Nucleus accumbens (tissue), 56 donors: ENCODE measurements at places on chromosomes 1 and 21.

- DNase-seq: no peak
These were observed 63.5 kb upstream of the OLIG2 start for GRCh38 chr21:32962268-32962667.

DNA sequence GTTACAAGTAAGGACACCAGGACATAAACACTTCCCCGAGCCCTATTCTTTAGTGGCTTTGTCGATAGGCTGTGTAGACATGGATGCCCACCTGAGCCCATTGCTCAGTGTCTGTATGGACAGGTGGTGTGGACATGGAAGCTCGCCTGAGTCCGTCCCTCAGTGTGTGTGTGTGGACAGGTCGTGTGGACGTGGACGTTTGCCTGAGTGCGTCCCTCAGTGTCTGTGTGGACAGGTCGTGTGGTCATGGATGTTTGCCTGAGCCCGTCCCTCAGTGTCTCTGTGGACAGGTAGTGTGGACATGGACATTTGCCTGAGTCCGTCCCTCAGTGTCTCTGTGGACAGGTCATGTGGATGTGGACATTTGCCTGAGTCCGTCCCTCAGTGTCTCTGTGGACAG, 38.7 kb upstream of the COL6A2 start:
- no peak for DNase-seq

GRCh38 chr1:3731583-3732433, 20.4 kb upstream of the CCDC27 start:
- DNase-seq: peak; percentile 17

DNA sequence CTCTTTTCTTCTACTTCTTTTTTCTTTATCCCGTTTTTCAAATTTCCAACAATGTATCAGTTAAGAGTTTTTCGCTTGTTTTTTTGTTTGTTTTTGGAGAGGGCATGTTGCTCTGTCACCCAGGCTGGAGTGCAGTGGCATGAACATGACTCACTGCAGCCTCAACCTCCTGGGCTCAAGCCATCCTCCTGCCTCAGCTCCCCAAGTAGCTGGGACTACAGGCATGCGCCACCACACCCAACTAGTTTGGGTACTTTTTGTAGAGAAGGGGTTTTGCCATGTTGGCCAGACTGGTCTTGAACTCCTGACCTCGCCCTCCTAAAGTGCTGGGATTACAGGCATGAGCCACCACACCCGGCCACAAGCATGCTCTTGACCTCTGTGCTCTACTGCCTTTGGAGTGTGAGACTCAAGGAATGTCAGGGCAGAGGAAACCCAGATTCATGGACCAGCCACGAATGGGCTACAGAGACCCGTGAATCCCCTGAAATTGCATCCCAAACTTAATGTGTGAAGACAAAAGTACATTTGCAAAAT, 65.1 kb upstream of the HSD17B7 start:
- DNase-seq: no peak

DNA sequence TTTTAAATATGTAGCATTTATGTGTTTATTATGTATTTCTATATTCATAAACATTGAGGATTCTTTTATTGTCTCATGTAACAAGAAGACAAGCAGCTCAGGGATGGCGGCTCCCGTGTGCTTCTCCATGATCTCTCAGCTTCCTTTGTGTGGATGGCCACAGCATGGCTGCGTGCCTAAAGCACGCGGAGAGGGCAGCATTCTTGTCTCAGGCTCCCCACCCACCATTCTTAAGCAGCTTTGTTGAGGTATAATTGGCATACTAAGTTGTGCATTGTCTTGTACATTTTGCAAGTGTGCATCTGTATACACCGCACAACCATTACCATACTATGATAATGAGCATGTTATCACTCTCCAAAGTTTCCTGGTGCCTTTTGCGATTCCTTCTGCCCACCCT, 81.6 kb downstream of the CAMTA1 start:
- no peak for DNase-seq

DNA sequence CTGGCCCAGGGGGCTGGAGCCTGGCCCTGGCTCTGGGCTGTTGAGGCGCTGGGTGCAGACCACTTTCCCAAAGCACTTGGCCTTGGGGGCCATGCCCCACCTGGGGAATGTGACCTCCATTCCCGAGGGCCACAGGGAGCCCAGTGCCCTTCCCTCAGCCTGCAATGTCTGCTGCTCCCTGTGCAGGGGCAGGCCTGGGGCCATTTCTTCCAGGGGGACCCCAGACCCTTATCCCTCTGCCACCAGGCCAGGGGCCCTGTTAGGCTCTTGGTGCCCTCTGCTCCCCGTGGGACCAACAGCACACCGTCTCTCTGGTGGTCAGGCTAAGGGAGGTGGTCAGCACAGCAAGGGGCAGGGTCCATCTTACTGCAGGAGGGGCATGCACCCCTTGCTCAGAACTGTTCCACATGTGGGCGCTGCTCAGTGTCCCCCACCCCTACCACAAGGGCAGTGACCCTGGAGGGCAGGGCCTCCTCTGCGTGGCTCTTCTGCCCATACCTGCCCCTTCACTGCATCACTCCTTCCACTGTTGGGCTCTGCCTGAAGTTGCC, 1.1 kb upstream of the TMEM52 start:
- DNase-seq: no peak

DNA sequence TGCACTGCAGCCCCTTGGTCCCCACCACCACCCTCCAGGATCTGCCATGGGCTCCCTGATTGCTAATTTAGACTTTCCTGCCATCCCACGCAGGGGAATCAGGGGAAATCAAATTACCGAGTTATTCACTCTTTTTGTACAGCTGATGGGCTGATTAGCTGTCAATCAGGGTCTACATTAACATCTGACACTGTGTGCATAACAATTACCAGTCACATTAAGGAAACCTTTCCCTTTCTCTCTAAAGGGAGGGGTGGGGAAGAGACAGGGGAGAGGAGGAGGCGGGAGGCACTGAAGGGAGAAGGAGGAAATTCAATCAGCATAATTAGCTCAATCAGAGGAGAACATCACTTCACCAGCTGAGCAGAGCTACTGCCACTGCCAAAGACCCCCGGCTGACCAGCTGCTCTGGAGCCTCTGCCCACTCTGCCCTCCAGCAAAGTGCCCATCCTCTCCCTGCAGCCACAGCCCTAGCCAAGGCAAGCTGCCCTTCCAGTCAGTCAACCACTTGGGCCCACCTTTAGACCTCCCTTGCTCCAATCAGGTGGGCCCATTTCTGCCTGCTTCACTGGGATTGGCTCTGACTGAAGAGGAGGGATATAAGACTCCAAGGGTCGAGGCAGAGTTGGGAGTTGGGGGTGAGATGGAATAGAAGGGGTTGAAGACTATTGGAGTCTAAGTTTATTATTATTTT, 199.3 kb upstream of the ZC3H12A start:
- no peak for DNase-seq

DNA sequence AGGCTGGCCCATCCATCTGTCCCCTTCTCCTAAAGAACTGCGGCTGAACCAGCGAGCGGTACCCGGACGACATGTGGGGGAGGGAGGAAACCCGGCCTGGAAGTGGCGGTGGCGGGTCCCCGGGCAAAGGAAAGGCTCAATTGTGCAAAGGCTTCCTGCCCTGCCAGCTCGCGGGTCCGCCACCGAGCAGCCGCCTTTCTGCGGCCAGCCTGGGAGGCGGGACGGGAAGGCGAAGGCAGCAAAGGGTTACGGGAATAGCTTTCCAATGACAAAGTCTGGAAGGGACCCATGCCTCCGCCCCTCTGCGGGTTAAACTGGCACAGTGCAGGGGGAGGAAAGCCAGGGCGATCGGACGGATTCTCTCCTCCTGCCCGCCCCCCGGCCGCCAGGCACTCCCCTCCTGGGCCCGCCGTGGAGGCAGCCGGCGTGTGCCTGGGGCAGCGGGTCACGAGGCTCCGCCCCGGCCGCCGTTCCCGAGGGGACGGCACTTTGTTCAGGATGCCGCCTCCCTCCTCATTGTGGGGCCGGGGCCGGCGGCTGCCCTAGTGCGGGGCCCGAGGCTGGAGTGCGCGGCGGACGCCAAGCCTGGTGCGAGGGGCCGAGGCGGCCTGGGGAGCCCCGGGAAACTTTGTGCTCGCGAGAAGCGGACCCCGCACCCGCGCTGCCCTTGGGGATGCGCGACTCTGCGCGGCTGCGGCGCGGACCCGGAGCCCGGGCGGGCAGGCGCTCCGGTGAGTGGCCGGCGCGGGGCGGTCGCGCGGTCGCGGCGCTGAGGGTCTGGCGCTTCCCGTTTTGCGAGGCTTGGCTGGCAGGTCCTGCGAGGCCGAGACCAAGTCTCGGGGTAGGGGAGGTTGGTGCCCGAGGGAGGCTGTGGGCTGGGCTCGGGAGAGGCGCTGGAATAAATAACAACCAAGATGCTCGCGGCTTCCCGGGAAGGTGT, at the start of gene NAV1:
NAV1 (plus strand) TSS at position 516 of the 940 bp plus-strand sequence. CDS start 83,758 bp downstream, outside the sequence.
- DNase-seq: peak; percentile 65

DNA sequence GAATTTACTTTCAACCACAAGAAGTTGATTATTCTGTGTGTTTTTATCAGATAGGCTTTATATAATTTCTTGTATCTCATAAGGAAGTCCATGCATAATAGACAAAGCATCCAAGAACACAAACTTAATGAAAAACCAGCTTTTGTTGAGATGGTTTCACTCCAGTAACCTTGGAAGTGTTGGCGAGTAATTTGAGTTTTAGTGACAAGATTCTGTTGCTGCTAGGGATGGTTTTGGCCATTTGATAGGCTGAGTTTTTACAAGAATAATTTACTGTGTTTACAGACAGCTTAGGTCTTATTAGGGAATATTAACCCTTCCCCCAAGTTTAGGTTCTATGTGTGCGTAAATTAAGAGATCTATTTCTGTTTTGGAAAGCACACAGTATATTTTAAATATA, 513.6 kb downstream of the USP25 start:
- DNase-seq: no peak

DNA sequence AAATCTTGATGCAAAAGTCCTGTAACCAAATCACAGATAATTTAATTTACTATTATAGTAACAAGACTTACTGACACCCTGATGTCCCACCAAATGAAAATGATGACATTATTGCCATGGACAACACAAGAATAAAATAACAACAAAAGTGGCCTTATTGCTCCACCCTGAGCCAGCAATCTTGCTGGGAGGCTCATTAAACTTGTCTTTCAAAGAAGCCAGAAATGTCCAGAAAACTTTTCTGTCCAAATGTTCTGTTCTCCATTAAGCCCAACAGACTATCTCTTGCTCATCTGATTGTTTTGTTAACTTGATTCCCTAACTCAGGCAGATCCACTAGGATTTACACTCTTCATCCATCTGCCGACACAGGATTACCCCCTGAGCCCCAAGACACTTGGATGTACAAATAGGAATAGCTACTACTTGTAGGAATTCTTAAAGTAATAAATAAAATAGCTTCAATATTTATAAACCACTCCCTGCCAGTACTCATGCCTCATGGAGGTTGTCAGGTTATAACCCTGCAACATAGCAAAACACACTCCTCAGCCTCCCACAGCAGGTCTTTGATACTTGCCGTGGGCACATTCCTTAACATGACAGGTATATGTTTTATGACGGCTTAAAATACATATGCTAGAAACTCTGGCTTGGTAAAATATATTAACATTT, 84.9 kb downstream of the PTPN14 start:
- DNase-seq: no peak

DNA sequence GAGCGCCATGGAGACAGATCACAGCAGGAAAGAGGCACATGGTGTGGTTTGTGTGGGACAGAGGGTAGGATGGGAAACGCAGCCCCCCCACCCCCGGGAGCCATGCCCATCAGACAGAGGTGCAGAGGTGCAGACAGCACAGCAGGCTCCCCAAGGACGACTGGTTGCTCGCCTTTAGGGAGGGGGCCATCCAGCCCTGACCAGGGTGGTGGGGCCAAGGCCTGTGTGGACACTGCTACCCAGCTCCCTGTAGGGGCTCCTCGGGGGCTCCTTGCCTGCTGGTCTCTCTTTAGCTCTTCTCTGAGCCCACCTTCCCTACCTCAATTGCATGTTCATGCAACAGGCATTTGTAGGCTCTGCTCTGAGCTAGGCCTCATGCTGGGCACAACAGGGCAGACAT, 3.7 kb downstream of the KCNAB2 start:
- no peak for DNase-seq

DNA sequence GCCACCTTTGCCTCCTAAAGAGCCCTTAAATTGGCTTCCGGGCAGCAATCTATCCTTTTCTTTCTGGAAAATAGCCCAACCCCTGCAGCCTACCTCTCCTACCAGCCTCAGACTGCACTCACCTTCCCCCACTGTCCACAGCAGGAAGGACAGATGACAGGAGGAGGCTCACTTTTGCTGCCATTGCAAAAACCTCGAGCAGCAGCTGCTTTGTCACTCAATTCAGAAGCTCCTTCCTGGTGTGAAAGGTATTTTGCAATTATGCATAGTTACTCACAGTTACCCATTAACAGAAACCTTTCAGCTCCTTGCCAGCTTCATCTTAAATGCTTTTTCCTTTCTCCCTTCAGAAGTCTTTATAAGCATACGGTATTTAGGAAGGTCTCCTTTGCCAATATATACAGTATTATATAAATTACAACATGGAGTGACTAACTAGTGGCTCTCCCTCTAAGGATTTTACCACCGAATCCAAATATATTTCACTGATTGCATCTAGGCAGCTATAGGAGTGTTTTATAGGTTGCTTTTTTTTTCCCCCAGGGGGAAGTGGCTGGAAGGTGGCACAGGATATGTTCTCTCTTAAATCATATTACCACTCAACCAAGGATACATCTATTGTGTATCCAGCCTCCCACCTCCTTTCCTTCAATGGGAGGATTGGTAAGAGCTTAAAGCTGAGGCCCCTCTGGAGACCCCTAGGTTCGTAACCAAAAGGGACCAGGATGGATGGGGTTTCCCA, 142.1 kb upstream of the IPO9 start:
- no peak for DNase-seq

GRCh38 chr21:41095983-41096382, 72.0 kb upstream of the BACE2 start:
- no peak for DNase-seq

DNA sequence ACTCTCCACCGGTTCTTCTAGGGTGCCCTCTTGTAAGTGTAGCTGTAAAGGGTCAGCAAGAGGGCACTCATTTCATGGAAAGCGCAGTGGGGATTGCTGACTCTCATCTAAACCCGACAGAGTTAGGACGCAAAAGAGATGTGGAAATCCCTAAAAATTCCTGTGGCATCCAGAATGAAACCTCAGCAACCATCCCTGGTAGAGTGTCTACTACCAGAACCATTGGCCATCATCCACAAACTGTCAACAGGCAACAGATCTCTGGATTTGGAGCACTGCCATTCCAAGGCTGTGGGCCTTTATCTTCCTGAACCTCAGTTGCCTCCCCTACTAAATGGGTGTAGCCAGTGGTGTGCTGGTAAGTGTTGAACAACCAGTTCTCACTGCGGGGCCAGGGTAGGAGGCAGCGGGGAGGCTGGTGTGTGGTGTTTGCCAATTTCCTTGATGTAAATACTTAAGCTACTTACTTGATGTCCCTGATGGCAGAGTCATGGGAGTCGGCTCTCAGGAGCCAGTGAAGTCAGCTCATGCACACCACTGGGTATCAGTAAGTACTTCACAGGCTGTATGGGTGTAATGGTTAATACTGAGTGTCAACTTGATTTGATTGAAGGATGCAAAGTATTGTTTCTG, 195.8 kb downstream of the KAZN start:
- DNase-seq: no peak

DNA sequence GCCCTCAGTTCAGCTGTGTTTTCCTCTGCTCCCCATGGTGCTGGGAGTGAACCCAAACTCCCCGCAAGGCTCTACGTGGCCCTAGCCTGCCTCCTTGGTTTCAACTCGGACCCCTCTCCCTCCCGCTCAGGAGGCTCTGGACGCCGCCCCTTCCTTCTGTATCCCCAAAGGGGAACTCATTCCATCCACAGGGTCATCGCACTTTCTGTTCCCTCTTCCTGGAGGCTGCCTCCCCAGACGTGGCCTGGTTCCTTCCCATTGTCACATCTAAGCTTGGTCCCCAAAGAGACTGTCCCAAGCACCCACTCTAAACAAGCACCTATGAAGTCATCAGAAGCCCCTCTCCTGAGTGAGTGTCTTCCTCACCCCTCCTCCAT, 10.9 kb downstream of the KCNAB2 start:
- no peak for DNase-seq

- DNase-seq: no peak
These were observed 223.6 kb upstream of the POU3F1 start for GRCh38 chr1:38269923-38270848.
